Cerebellum (tissue), 4 donors: ENCODE measurements at places on chromosomes 2 and 18.

GRCh38 chr2:3610881-3611505 lies 16.1 kb downstream of the COLEC11 start:
- DNase-seq: no peak

DNA sequence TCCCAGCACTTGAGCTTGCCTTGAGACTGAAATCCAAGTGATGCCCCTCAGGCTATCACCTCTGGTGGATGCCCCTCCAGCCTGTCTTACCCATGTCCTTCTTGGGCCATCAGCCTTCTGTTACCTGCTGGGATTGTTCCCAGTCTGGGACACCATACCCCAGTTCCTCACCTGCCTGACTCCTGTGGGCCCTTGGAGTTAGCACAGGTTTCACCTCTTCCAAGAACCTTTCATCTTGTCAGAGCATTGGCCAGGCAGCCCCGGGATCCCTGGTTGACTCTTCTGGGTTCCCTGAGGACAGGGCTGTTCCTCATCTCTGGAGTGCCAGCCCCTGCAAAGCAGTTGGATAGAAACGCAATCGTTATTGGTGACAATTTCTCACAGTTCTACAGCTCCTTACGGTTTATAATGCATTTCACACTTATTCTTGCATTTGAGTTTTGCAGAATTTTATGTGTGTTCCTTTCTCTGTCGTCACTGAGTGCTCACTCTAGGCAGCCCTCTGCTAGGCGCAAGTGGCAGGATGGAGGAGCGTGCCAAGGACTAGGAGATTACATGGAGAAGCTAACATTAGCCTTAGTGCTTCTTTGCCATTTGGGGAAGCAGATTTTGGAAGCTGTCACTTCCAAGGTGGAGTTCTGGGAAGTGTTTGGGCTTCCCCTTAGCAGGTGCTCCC lies 139.7 kb downstream of the DDX1 start:
- DNase-seq: no peak

DNA sequence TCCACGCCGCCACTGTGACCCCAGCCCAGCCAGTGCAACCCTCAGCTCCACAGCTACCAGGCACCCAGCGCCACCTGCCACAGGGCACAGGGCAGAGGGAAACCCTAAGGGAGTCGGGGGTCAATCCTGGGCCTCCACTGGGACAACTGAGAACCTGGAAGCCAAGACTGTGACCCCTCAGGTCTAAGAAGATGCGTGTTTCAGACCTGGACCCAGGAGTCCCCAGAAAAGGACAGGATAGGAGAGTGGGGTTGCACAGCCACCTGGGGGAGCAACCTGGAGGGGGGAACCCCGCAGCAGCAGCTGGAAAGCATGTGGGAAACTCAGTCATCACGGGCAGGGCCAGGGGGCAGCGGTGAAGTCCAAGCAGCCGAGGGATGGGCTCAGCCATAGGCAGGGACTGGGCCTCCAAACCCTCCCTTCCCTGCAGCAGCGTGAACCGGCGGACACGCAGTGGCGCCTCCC lies 4.1 kb downstream of the ESPNL start:
- DNase-seq: no peak

DNA sequence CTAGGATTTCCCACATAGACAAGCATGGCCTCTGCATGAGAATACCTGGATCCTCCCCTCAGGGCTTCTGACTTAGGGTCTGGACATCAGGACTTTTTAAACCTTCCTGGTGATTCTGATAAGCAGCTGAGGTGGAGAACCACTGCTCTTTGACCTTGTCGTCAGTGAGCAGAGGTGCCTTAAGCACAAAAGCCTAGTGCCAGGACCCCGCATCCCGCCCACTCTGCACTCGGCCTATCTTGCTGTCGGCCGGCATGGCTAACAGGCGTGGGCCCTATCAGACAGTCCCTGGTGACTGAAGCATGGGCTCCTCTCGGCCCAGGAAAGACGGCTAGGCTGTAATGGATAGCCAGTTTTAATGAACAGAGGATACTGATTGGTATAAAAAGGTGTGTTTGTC lies 6.2 kb downstream of the ANKRD23 start:
- no peak for DNase-seq

GRCh38 chr2:167181134-167181533 lies 292.9 kb downstream of the XIRP2 start:
- DNase-seq: no peak

- DNase-seq: no peak
These were observed 77.0 kb upstream of the SERTAD2 start for GRCh38 chr2:64730551-64731262.

DNA sequence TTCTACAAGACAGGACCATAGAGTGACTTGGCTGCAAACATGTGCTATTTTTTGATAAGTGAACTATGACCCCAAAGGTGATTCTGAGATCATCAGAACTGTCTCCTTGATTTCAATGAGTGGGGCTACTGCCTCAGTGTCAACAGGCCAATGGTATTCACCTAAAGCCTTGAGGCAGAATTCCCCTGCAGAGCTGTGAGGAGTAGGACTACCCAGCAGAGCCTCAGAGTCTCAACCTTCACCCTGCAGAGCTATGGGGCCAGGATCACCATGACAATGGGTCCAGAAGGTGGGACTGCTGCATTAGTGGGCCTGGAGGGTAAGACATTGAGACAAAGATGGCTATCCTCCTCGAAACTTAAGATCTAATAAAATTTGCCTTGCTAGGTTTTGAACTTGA lies 1668.2 kb upstream of the SLC39A10 start:
- DNase-seq: no peak

DNA sequence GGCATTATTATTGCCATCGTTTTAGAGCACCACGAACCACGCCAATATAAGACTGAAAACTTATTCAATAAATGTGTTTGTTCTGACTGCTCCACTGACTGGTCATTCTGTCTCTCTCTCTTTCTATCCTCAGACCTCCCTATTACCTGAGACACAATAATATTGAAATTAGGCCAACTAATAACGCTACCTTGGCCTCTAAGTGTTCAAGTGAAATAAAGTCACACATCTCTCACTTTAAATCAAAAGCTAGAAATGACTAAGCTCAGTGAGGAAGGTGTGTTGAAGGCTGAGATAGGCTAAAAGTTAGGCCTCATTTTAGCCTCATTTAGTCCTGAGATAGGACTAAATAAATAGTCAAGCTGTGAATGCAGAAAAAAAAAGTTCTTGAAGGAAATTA lies 38.8 kb downstream of the G6PC2 start:
- no peak for DNase-seq

DNA sequence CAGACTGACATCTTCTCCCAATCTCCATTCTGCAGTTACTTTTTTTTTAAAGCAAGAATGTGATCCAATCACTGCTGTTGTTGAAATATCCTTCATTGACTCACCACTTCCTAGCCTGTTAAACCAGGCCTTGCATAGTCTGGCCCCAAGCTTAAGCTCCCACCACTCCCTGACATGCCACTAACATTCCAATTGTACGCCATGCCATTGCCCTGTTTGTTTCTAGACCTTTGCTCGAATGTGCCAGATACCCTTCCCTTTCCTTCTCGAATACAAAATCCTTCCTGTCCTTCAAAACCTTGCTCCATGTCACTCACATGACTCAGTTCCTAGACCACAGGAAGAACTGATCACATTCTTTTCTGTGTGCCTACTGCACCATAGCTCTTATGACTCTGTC lies 224.2 kb downstream of the CYRIA start:
- no peak for DNase-seq

- no peak for DNase-seq
These were observed 132.1 kb upstream of the ARL4C start for GRCh38 chr2:234628953-234629352.

DNA sequence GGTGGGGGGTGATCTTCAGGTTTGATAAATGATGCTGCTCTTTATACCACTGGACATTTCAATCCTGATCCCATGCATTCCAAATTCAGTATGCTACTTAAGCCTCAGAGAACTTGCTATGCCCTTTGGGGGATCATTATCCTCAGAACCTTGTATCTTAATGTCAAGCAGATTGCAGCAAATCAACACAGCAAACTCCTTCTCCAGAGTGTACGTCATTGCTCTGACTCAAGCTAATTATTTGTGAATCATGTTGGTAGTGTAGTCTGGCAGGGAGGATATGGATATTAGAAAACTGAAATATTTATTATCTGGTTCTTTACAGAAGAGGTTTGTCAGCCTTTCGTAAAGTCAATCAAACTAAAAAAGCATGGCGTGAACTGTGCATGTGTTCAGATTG lies 562.5 kb upstream of the FAM98A start:
- no peak for DNase-seq

DNA sequence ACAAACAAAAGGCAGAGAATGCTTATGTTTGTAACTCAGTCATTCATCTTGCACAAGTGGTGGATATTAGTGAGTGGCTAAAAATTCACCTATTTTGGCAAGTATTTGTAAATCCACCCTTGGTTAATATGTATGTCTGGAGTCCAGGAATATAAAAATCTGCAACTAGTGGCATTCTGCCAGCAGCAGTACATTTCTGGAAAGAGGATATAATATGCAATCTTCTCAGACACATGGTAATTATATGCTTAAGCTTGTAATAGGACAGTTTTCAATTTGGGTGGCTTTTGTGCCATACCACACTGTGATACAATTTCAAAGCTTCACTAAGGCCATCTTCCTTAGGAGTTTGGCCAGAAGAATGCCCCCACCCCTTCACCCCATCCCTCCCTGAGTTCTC lies 693.3 kb downstream of the MBD2 start:
- DNase-seq: no peak
